ENCODE measurements at places on chromosomes 7 and 10.
A peak's percentile ranks its signal among the peaks of the same experiment; 100 is the strongest.

- DNase-seq: no peak
Measured at GRCh38 chr7:149625947-149626392, 128.4 kb upstream of the ZNF746 start.

DNA sequence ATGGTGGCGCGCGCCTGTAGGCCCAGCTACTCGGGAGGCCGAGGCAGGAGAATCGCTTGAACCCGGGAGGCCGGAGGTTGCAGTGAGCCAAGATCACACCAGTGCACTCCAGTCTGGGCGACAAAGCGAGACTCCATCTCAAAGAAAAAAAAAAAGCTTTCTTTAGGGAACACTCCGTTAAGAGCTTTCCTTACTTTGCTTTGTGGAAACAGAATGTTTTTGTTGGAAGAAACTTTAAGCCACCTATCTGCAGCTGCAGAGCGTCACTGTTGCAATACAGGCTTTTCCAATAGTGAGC, 641 bp upstream of the TPK1 start:
- DNase-seq: no peak

GRCh38 chr7:96319439-96319838, 2.5 kb downstream of the SLC25A13 start:
- no peak for DNase-seq

DNA sequence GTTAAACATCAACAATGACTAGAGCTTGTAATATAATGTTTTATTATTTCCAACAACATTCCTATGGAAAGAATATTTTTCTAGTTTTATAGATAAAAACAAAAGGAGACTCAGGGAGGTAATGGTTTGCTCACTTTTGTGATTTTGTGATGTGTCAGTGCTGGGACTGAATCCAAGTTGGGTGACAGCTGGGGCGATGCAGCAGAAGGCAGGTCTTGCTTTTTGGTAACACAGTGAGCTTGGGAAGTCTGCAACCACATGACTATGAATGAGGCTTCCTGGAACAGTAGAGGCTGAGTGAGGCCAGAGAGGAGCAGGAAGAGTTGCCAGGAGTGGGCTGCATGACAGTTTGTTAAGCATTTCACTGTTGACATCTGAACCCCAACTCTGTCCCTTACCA, 4.9 kb upstream of the YKT6 start:
- peak; percentile 29 for DNase-seq

GRCh38 chr10:13872411-13872810, 285.6 kb downstream of the PRPF18 start:
- DNase-seq: no peak

GRCh38 chr10:102644066-102644645, at the start of gene TRIM8:
TSS of gene TRIM8 (plus strand) at chr10:102644479. CDS start at chr10:102644618, 139 bp downstream.
- peak; percentile 57 for DNase-seq

- no peak for DNase-seq
Measured at GRCh38 chr10:119651514-119652360, 557 bp downstream of the BAG3 start.

GRCh38 chr10:99551616-99552015, 18.9 kb downstream of the NKX2-3 start:
- no peak for DNase-seq

- peak; percentile 52 for DNase-seq
Measured at GRCh38 chr10:6314620-6315205, 112.0 kb downstream of the PFKFB3 start.

GRCh38 chr7:47488969-47489342, 93.0 kb downstream of the TNS3 start:
- no peak for DNase-seq

DNA sequence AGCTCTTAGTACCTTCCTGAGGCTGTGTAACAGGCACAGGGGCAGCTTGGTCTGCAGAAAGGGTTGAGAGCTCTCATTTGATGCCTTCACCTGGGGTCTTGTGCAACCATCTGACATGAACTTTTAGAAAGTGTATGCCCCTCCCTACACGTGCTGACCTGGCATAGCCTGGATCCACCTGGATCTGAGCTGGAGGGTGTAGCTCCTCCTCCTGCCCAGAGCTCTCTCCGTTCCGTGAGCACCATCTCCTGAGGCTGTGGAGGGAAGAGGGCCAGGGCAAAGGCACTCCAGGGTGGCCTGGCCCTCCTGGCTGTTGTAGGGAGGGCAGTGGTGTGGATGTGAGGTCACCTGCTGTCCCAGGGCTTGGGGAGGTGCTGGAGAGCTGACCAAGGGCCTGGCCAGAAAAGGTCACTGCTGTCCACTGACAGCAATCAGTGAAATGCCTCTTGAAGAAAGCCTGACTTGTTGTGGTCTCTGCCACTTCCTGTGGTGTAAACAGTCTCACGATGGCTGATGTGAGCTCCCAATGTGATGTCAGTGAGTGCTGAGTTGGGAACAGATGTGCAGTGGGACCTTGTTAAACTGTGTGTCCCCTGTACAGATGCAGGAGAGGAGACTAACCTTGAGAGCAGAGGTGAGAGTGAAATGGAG, 23.0 kb downstream of the AMZ1 start:
- DNase-seq: no peak

DNA sequence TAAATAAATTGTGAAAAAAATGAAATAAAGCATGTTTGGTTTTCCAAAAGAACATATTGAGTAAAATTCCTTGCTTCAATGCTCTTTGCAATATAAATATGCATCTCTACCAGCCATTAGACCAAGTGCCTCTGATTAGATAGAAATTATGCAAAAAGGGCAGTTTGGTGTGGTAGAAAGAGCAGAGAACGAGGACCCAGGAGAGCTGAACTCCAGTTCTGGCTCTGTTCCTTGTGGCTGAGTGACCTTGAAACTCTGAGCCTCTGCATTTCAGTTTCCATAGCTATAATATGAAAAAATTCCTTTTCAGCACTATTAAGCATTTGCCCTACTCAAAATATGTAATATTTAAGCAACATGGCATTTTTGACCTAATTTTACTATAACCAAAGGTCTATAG, 36.5 kb downstream of the COL1A2 start:
- no peak for DNase-seq

DNA sequence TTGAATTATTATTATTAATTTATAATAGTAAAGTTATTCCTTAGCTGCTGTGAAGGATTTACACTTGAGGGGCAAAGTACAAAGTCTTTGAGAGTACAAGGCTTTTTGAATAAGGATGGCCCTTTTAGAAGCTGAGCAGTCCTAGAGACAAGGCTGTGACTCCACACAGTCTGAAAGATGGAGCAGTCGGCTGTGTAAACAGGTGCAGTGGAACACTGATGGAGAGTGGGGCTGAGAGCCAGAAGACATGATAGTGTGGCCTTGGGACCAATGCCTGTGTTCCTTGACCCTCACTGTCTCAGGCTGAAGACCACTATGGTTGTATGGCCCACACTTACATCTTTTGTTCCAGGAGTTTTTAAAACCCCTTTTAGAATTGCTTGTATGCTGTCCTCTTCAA, 311.2 kb upstream of the PHF14 start:
- DNase-seq: no peak

- no peak for DNase-seq
Measured at GRCh38 chr10:131109726-131110125, 201.8 kb downstream of the TCERG1L start.

- DNase-seq: no peak
Measured at GRCh38 chr10:10544890-10545289, 472.8 kb upstream of the CELF2 start.

GRCh38 chr7:74452748-74453321, 871 bp upstream of the GTF2IRD1 start:
- peak; percentile 16 for DNase-seq

GRCh38 chr10:20207653-20208052, 391.4 kb downstream of the PLXDC2 start:
- DNase-seq: no peak

DNA sequence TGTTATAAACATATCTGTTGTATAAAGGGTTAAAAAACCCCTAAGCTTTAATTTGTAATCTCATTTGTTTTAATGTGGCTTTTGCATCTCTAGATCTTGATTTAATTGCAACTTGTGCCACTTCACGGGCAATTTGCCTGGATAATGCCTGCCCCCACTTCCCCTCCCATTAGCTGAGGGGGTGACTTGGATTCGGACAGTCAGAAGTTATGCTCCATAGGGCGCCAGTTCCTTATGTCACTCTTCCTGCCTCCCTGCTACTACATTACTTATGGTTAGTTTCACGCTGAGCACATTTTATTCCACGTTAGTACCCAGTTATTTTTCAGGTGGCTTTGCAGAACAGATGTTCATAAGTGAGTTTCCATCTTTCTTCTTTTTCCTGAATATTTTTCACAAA, 1015.2 kb upstream of the PHF14 start:
- DNase-seq: no peak

- DNase-seq: no peak
Measured at GRCh38 chr7:15600298-15600697, 38.5 kb upstream of the AGMO start.

DNA sequence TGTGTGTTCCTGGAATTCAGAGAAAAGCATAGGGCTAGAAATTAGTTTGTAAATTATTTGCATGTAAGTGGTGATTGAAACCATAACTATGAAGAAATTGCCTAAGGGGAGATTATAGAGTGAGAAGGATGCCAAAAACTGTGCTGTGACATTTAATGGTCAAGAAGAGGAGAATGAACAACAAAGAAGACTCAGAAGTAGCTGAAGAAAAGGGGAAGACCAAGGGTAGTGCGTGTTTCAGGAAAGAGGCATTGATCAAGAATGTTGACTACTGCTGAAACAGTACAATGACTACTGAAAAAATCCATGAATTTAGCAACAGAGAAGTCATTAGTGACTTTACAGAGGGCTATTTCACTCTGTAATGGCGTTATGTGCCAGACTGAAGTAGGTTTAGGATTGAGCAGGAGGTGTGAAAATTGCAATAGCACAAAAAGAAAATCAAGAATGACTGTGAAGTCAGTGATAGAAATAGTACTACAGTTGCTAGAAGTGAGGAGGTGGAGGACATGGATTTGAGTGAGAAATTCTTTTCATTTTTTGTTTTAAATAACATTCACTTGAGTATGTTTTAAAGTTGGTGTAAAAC, 28.9 kb upstream of the SAMD9L start:
- no peak for DNase-seq

GRCh38 chr7:107236862-107237261, 68.1 kb downstream of the HBP1 start:
- no peak for DNase-seq

DNA sequence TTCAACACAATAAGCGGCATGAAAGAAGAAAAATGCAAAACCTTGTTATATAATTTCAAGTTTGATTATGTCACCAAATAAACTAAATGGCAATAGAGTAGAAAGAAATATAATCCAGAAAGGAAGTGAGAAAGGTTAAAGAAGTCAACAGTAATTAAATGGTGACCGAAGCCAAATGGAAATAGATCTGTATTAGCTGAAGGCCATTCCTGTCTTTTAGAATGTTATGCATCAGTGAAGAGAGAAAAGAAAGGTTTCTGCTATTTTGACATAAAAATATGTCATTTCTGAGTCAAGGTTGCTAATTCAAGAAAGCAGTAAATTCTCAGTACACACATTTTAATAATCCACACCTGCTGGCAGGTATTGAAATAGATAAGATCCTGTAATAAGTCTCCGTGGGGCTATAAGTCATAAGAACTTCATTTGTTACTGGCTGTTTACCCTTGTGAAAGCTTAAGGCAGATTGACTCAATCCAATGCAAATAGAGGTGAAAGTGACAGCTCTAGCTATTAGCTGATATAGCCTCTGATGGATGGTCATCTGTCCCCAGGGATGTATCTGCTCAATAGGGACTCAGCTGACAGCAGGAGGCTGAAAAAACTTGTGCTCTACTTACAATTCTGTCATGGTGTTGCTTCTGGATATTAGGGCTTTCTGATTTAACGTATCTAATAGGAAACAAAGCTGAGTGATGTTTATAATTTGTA, 152.1 kb downstream of the FZD1 start:
- DNase-seq: no peak

GRCh38 chr10:87837445-87837844, 19.4 kb upstream of the ATAD1 start:
- DNase-seq: no peak

DNA sequence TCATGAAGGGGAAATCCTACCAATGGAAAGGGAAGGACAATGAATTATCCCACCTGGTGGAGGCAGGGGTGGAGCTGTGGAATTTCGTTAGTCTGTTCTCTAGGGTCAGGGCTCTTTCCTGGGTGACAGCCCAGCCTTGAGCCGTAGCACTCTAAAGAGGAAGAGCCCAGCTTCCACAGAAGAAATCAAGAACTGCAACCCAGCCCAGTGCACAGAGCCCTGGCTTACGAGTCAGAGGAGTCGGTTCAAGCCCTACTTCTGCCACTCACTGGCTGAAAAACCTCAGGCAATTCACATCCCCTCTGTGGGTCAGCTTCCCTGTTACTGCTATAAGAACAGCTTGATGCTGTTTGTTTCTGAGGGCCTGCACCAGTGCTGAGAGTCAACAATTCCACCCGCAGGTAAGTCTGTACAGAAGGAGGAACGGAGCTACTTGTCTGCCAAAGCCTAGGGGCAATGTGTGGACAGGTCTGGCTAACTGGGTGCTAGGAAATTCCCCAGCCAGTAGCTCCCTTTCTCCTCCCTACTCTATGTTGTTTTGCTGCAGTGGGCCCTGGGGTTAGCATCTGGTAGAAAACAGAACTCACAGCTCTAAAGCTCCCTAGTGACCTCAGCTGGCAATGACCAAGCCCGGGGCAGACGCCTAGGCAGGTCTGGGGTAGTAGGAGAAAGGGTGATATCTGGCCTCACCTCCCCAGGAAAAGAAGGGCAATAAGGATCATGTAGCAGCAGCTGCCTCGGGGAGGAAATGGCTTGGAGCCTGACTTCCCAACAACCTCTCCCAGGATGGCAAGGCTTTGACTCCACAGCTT, 3.3 kb downstream of the AVPI1 start:
- DNase-seq: peak; percentile 61

DNA sequence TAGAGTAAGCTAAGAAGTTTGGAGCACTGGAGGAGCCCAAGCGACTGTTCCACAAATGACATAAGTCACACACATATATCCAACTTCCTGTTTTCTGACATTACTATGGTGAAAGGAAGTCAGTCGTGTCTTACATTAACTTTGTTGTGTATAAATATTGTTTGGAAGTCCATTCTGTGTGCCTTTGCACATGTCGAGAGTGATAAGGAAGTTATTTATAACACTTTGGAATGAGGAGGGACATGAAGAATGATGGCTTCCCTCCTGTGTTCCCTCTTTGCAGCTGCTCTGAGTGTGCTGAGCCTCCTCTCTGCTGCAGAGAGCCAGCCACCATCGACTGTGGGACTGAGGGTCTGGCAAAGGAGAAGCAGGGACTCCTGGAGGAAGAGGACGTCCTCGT, 40.4 kb upstream of the MGMT start:
- no peak for DNase-seq

DNA sequence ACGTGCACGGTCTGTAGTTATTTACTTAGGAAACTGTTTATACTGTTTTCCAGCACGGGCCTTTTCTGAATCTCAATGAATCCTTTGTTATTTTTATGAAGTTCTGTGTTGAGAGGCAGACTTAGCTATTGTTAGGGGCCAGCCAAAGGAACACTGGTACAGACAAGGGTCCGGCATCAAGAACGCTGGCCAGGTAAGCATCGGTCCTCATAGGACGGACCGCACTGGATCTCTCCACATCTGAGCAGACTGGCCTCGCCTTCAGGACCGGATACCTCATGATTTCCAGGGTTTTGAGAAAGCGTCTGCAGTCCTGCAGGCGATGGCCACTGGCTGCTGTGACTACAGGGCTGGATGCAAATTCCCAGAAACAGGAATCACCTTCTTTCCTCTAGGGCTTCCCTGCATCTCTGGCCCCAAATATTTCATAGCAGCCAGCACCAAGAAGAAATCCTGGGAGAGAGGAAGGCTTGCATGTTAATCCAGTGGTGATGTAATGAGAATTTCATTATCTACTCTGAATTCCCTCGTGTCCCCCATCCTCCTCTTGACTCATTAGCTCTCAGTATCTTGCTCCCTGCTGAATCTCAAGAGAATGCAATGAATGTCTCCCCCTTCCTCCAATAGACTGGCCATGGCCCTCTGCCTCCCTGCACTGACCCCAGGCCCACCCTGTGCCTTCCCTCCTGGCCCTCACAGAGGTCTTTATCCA, 325.4 kb upstream of the NPVF start:
- no peak for DNase-seq

Data from epithelial cell of esophagus (primary cell).